Stimulated activated CD8-positive, alpha-beta memory T cell treated with anti-CD3 and anti-CD28 coated beads, Interleukin-4, amount 100 ng/mL, for 4 hours (primary cell): ENCODE measurements at places on chromosomes 2 and 18.

DNA sequence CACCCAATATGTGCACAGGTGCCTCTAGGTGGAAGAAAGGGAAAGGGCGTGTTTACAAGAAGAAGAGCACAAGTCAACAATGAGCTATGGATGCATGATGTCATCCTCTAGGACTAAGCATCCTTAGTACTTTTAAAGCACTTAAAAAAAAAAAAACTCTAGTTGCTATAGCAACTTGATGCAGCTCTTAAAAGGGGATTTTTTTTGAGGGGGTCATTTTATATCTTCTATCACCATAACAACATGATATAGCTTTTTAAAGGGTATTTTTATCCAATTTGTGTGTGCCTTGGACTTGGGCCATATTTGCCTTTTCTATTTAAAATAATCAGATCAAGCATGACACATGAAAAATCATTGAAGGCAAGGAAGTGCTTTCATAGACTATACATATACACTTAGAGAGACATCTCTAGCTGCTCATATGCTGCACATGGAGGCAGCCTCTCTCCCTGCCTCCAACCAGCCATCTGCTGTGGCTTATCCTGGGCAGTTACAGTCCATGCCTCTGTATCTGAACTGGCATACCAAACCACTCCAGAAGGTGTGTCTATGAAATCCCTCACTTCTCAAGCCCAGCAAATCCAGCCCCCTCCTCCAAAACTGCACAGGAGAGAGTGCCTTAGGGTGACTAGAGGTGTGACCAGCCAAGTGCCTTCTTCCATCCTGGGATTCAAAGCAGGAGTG lies 165.4 kb downstream of the MSH2 start:
- DNase-seq, result no peak

DNA sequence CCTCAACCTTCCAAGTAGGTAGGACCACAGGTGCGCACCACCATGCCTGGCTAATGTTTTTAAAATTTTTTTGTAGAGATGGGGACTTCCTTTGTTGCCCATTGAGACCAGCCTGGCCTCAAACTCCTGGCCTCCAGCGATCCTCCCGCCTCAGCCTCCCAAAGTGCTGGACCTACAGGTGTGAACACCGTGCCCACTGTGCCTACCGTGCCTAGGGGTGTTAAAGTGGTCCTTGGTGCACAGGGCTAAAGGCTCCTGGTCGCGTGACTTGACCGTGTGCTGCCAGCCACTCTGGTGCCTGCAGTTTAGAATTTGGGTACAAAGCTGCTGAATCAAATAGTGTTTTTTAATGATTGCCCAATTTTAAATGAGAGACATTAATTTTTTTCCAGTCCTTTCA lies 51.0 kb upstream of the KCNG2 start:
- DNase-seq, result no peak

DNA sequence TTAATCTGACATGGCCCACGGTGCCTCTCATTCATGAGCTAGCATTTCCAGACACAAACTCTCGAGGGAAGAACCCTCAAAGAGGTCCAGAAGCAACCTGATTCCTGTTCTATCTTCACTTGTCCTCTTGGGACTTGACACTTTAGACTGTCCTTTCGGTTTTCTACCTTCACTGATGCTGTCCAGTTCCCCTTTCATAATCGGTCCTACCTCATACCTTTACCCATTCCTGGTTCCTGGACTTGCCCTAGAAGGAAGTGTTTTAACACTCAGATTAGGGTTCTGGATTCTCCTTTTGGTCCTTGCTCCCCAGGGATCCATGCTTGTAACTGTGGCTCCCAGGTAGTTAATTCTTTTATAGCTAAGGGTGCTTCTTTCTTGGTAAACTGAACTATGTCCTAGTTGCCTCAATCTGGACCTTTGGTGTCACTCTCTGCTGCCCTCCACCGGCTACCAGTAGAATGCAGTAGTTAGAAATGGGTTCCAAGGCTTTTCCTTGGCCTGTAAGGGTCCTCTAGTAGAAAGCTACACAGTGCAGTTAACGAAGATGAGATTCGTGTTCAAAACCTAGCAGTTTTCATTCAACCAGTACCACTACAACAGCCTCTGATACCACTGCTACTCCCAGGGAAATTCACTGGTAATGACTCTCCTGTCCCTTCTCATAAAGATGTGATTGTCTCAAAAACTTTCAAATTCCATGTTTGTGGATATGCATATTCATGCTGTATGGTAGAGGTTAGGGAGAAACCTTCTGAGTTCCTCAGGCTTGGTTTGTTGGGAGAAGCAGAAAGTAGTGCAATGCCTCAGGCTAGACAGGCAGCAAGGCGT lies 178.1 kb upstream of the CYP26B1 start:
- no peak for DNase-seq

DNA sequence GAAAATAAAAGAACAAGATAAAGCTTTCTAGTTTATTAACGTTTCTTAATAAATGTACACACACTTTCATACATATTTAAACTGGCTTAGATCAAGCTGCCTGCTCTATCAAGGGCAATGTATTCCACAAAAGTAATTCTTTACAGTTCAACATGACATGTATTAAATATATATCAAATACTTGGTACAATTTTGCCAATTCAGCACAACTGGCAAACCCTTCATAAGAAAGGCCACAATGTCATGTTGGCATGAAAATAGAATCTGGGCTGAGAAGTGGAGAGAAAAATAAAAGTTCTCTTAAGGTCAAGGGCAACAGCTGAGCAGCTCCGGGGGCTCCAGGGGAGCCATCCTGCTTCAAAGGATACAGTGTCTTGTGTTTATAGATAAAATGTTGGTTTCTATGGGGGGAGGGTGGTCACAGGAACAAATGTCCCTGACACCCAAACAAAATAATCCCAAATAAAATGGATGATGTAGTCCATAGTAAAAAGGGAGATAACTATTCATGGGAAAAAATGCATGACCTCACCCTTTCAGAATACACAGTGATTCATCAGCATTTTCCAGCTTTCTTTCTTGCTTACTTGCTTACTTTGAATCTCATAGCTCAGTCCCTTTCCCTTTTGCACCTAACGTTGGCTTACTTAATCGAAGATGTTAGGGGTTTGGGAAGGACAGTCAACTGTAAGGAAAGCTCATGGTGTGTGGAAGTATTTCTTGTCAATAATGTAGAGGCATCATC lies 494.9 kb downstream of the NYAP2 start:
- DNase-seq, result no peak
